ENCODE measurements at places on chromosomes 7 and 10.

DNA sequence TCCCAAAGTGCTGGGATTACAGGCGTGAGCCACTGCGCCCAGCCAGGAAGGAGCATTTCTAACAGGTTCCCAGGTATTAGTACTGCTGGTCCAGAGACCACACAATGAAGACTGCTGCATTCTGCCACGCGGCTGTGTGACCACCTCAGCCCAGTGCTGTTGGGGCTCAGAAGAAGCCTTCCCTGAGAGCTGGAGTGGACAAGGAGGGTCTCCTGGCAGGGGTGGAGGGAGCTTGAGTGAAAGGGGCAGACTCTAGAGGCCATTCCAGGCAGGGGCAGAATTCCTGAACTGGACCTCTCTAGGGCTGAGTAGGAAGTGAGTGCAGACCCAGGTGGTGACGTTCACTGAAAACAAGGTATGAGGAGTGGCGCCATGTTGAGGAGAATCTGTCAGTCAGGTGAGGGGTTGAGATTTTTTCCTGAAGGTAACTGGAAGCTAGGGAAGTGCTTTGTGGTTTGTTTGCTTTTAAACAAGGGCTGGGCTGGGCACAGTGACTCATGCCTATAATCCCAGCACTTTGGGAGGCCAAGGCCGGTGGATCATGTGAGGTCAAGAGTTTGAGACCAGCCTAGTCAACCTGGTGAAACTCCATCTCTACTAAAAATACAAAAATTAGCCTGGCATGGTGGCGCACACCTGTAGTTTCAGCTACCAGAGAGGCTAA is 67.6 kb downstream of the TACC2 start:
- no peak for DNase-seq

- no peak for DNase-seq
These were observed 326.6 kb downstream of the PHF14 start for GRCh38 chr7:11300241-11300640.

DNA sequence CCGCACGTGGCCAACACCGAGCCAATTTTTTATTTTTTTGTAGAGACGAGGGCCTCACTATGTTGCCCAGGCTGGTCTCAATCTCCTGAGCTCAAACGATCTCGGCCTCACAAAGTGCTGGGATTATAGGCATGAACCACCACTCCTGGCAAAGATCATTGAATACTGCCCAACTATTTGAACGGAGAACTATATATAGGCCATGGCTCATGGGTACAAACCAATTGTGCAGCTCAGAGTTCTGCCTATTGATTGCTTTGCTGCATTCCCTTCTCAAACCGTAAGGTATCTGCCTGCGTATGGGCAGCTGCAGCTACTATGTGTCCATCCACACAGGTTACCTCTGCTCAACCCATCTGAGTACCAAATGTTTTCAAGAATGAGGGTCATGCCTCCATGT is 9.7 kb upstream of the SLC25A16 start:
- DNase-seq: no peak

DNA sequence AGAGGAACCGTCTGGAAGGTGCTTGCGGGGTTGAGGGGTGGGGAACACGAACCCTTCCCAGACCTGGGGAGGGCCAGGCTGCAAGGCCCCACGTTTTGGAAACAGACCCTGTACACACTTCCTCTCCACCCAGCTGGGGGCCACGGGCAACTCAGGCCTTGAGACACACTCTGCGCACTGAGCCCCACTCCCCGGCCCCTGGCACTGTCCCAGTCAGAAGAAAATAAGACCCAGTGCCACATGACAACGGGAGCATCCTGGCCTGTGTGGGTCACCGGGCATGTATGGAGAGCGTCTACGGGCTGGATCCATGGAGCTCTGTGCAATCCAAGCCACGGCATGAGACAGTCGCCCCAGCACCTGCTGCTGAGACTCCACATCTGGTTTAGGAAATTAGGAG is 63.7 kb downstream of the CARD11 start:
- no peak for DNase-seq

DNA sequence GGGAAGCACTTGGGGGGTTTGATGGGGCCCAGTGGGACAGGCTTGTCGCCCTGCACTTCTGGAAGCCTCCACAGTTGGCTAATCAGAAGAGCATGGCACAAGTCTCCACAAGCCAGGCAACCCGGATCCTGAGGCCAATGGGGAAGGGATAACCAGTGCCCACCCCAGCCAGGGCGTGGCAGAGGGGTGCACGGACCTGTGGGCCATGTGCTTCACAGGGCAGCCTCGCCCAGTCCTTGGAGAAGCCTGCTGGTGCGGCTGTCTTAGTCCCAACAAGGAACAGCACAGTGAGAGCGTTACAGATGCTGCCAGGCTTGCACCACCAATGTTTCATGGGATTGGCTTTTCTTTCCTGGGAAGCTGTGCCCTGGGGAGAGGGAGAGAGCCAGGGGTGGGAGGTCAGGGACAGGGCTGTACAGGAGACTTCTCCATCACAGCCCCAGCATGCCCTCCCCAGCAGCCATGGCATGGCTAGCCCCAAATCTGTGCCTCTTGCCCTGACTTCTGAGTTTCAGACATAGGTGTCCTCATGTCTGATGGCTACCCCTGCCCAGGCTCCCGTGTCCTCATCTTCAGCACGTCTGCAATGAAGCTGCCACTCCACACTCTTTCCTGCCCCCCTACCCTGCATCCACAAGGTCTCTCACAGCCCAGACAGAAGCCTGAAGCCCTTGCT is 116.0 kb downstream of the PTPN20 start:
- no peak for DNase-seq

DNA sequence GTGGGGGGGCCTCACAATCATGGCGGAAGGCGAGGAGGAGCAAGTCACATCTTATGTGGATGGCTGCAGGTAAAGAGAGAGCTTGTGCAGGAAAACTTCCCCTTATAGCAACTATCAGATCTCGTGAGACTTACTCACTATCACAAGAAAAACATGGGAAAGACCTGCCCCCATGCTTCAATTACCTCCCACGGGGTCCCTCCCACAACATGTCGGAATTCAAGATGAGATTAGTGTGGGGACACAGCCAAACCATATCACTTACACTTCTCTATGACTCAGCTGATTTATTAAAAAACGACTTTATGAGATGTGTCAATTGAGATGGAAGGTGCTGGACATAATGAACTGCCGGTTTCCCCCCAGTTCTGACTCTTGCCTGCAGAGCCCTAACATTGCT is 23.8 kb upstream of the CHN2 start:
- DNase-seq: no peak

DNA sequence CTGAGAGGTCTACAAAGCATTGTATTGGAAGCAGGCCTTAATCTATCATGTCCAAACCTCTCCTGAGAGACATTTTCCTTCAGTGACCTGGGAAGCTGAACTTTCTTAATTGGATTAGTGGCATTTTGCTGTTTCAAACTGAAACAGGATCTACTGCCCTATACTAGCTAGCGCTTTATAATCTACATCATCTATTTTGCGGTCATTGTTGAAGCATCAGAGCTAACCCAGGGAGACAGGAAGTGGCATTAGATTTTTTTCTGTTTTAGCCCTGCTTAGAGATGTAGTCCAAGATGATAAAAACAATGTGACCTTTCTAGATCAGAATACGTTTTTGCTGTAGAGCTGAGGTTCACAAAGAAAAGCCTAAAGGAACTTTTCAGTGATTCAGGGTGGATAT is 147.4 kb upstream of the AGR3 start:
- DNase-seq: no peak

- DNase-seq: peak; percentile 26
These were observed 97.9 kb upstream of the KLF14 start for GRCh38 chr7:130831817-130832481.

GRCh38 chr7:27677912-27678612 is 15.4 kb upstream of the HIBADH start:
- DNase-seq: peak; percentile 36

GRCh38 chr10:20089879-20090278 is 273.6 kb downstream of the PLXDC2 start:
- no peak for DNase-seq

GRCh38 chr7:52114056-52114455 is 797.4 kb upstream of the COBL start:
- no peak for DNase-seq

All from inflammatory macrophage (primary cell).